GM23248 (cell line): ENCODE measurements at places on chromosomes 12 and 14. TPM values are rescaled to one million over a fixed set of nuclear protein-coding genes. Genes with fewer than 3 reads are reported as not detected.

Gene NKX2-1
- not detected in 2 replicates for total RNA-seq

Gene CDH24
- 3.8 and 5.6 TPM in 2 replicates for total RNA-seq

Gene DICER1
- 27.6 and 28.2 TPM in 2 replicates for total RNA-seq

Gene FNTB
- total RNA-seq, result 12.1 and 15.5 TPM in 2 replicates

Gene SENP1
- total RNA-seq, result 15.3 and 28.6 TPM in 2 replicates
